K562 (cell line): ENCODE measurements at places on chromosomes 3 and 15.

DNA sequence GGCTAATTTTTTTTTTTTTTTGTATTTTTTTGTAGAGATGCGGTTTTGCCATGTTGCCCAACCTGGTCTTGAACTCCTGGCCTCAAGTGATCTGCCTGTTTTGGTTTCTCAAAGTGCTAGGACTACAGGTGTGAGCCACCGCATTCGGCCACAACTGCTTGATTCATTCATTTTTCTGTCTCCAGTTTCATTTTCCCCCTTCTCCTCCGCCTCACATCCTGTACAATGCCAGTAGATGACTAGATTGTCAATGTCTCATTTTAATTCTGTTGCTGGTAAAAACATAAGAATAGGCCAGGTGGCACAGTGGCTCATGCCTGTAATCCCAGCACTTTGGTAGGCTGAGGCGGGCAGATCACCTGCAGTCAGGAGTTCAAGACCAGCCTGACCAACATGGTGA lies 12.0 kb upstream of the ZNF592 start:
- no peak for DNase-seq

DNA sequence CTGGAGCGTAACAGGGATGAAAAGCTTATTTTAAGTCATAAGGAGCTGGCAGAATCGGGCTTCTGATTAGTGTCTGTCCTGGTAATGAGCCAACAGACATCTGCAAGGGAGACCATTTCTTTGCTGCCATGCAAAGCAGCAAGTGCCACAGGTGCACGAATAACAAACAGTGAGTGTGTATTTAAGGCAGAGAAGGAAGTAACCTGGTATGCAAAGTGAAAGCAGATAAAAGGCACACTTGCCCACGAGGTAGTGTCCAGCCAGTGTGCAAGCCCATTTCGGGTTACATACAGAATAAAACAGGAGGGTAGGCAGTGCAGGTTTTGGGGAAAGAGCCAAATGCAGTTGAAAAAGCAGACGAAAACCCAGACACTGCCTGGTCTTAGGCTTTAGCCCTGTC lies 1153.7 kb downstream of the SI start:
- DNase-seq: no peak

GRCh38 chr3:158453865-158454264 lies 117.1 kb upstream of the MLF1 start:
- no peak for DNase-seq

GRCh38 chr3:55288657-55289056 lies 198.4 kb downstream of the WNT5A start:
- no peak for DNase-seq

GRCh38 chr3:184805351-184806038 lies 6.5 kb upstream of the VPS8 start:
- peak; percentile 26 for DNase-seq

- no peak for DNase-seq
These were observed 72.4 kb downstream of the PRICKLE2 start for GRCh38 chr3:64152676-64153466.

DNA sequence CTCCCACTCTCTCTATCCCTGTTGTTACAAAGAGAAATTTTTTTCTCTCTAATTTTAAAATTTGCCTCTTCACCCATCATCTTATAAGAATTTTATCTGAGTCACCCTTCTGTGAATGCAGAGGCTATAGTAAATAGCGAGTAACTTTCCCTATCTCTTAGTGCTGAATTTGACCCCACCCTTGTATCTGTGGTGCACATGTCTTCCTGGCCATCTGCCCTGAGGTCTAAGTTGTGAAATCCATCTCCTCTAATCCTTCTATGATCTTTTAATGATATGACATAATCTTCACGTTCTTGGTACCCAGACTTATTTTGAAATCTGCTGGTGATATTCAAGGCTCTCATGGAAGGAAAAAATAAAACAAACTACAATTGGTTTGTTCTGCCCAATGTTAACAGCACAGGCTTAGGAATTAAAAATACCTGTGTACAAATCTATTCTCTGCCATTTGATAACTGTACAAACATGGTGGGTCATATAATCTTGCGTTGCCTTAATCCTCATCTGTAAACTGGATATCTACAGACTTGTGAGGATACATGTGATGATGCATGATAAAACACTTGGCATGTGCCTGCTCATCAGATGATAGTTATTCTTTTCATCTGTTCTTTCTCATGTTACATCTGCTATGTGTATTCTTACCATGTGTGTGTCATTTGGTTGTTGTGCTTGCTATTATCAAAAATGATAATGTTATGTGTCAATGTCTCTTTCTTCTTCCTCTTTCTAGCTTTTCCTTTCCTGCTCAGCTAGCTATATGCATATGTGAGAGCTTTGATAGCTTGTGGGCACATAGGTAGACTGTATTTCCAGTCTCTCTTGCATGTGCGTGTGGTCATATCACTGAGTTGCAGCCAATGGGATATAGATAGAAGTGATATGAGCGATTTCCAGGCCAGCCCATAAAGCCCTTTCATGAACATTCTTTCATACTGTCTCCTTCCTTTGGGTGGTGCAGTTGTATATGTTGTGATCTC lies 13.7 kb upstream of the CCR3 start:
- DNase-seq: no peak

- DNase-seq: no peak
These were observed 171.1 kb upstream of the CGNL1 start for GRCh38 chr15:57205027-57205855.

GRCh38 chr15:69146724-69147435 lies 13.6 kb upstream of the GLCE start:
- no peak for DNase-seq

DNA sequence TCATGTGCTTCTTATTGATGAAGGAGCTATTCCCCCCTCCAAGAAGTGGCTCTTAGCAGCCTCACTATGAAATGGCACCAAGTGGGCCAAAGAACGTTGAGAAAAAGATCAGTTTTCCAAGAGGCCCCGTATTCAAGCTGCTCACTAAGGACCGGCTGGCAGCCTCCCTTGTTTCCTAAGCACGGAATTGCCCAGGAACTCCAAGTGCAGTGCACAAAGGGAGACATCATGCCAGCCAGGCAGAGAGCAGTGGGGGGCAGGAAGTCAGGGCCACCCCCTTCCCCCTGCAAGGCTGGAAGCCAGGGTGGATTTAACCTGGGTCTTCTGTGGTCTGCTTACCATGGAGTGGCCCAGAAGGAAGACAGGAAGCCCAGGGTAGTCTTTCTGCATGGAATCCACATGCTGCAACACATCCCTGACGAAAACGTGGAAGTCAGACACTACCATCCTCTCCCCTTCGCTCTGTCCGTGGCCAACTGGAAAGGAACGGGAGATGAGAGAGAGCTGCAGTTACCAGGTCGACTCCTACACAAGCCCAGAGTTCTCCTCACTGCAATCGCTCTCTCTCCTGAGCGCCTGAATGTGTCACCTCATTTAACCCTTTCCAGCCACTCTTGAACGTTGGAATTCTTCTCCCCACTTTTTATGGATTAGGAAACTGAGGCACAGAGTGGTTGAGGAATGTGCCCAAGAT lies 49.5 kb downstream of the ABTB1 start:
- no peak for DNase-seq

GRCh38 chr15:25250906-25251622 lies 187.8 kb downstream of the UBE3A start:
- DNase-seq: no peak

DNA sequence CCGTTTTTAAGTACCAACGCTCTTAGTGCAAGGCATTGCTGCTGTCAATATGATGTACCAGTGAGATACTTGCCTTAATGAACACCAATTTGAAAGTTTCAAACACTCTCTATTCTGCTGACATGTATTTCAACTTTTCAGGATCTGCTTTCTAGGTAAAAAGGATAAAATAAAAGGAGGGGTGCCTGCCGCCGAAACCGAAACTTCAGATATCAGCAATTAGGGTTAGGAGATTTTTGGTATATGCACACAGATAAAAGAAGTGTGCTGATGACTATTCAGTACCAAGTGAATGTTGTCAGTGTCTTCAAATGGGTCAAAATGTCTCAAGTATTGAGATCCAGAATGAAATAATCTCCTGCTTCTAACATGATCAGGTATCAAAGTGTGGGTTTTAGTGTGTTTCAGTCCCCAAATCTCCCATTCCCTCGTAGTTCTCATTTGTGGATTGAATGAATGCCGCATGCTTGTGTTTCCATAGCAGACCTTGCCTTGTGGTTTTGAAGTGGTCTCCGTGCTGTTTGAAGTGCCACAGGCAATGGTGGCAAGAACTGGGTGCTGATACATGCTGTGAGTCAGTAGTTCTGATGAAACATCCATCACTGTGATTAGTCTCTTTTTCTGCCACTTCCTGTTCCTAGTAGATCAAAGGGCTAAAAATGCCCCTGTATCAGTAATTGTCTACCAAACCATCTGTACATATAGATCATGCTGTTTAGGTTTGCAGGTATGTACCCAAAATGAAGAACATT lies 22.5 kb downstream of the CHST14 start:
- no peak for DNase-seq

GRCh38 chr3:185843126-185843525 lies 18.3 kb upstream of the IGF2BP2 start:
- no peak for DNase-seq

DNA sequence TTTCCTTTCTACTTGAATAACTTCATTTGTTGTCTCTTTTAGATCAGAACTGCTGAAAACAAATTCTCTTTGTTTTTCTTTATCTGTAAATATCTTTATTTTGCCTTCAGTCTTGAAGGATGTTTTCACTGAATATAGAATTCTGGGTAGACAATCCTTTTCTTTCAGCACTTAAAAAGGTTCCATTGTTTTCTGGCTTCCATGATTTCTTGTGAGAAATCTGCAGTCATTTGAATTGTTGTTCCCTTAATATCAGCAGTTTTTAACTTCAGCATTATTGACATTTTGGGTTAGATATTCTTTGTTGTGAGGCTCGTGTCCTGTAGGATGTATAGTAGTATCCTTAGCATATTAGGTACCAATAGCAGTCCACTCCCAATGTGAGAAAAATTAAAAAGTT lies 65.8 kb downstream of the SV2B start:
- no peak for DNase-seq

DNA sequence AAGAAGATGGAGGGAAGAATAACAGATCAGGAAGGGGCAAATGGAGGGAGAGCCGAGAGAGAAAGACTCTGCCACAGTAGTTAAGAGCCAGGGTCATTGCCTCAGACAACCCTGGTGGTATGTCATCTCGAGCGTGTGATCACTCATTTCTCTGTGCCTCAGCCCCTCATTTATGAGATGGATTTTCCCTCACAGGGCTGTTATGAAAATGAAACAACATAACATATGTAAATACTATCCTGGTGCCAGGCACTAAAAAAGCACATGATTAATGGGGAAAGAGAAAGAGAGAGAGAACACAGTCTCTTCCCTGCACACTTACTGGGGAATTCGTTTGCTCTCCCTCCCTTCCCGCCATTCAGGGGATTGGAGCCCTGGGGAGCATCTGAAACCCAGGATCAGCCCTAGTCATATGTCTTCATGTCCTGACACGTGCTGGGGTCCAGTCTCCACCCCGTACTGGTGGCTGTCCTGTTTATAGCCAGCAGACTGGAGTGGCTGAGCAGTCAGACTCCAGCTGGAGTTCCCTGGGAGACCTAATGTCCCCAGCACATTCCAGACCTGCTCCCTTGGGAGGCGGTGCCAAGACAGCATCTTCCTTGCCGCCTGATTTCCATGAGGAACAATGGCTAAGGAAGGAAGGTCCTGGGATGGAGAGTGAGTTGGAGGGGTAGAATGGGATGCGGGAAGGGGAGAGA lies 14.7 kb upstream of the AMOTL2 start:
- DNase-seq: no peak

DNA sequence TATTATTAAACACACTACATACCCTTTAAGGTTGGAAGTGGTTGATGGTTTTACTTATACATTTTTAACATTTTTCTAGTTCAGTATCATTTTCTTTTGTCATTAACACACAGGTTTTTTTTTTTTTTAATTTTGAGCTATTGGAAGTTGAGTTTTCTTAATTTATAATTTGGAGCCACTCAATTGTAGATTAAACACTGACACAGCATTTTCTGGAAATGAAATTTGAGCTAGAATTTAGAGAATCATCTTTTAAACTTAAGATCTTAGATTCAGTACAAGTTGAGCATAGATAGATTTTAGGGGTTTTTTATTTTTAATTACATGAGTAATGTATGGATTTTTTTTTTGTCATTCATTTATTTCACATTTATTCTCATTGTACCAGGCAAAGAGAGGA lies 35.0 kb downstream of the RASA2 start:
- no peak for DNase-seq

- no peak for DNase-seq
These were observed 67.2 kb downstream of the SCN5A start for GRCh38 chr3:38582316-38582715.

DNA sequence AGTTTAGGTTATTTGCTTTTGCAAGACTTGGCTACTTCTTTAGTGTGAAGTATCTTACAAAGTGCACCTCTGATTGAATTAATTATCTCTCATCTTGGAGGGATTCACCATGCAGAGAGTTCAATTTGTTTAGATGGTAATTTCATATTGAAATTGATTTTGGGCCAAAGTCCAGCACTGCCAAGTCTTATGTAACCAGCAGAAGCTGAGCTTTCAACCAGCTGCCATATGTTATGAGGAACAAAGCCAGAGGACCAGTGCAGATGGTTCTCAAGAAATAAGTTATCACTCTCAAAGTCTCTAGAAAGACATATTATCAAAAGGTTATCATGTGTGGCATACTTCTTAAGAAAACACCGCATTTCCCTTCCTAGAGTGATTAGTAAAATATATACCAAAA lies 29.0 kb downstream of the ABHD6 start:
- DNase-seq: no peak

GRCh38 chr15:81071120-81071519 lies 63.0 kb upstream of the CFAP161 start:
- no peak for DNase-seq
